Left hindlimb (tissue), 1 donor: ENCODE measurements at places on chromosomes 7 and 10.
A peak's percentile ranks its signal among the peaks of the same experiment; 100 is the strongest.

GRCh38 chr7:37342688-37343471, 105.8 kb downstream of the ELMO1 start:
- no peak for DNase-seq

DNA sequence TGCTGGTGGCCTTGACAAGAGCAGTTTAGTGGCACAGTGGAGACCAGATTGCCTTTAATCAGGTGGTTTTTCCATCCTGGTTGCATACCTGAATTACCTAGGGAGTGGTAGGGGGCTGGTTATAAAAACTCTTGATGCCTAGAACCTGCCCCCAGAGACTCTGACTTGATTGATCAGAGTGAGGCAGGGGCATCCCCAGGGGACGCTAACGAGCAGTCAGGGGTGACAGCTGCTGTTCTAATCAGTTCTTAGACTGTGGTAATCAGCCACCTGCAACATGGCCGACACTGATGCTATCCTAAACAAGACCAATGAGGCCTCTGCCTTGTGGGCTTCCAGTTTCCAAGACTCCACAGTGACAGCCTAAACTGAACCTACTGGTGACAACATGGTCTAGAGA, 2.0 kb upstream of the OPALIN start:
- no peak for DNase-seq

DNA sequence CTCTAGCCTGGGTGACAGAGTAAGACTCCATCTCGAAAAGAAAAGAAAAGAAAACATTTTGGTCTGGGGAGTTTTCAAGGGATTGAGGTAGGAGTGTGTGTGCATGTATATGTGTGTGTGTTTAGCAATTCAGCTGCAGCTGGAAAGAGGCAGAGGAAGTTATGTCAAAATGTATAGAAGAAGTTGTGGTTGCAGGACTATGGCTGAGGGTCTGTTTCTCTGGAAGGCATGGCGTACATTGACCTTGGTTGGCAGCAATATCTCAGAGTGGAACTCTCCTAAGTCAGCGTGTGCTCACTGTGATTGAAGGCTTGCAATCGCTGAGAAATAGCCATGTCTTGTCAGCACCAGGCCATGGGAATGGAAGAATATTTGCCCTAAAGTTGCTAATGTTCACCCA, 28.6 kb upstream of the RHBDD2 start:
- DNase-seq: no peak

DNA sequence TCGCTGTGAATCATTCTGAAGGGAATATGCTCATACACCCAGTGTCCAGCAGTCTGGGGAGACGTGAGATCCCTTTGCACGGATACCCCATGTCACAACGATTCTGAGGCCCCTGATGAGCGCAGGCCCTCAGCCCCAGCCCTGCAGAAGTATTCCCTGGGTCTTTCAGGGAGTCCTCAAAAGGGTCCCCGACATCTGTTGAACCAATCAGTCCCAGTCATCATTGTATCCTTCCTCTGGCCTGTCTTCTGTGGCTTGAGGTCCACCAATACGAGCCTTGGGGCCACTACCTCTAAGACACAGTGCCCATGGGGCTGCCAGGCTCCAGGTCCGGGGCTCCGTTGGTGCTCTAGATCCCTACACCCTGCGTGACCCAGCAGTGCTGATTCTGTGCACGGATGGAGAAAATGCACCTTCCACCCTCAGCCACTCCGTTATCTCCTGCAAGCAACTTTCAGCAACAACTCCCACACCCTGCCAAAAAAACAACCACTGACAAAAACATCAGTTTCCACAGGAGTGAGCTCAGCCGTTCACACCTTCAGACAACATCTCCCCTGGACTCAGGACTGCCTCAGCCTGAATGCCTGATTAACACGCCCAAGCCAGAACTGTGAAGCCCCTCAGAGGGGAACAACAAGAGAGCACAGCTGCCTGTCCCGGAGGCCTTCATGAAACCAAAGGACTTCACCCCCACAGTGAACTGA, 46.9 kb upstream of the KDM7A start:
- no peak for DNase-seq

DNA sequence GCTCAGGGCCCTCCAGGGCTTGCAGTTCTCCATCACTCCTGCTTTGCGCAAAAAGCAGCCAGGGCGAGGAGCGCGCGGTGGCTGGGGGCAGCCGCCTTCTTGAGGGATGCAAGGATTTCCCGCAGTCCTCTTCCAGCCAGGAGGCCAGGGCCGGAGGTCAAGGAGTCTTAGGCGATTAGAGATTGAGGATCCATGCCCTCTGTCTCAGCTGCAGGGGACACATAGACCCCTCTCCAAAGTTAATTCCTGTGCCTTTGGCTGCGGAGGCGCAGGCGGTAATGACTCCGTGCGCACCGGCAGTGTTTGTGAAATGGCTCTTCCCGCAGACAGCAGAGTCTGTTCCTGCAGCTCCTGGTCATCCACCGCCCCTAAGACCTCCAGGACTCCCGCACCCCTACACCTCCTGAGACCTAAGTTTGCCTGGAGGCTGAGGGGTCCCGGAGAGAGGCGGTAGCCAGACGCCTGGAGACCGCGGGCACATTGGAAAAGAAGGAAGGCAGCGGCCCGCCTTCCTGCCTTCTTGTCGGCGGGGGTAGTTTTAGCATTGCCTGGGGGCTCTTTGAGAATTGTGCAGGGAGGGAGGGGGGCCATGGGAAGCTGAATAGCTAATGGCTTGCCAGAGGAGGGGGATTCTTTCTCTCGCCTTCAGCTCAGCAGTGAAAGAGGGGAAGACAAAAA, 3.3 kb upstream of the NEUROG3 start:
- no peak for DNase-seq

- DNase-seq: no peak
Observed at GRCh38 chr7:157008206-157009169, 2.0 kb downstream of the MNX1 start.

- DNase-seq: no peak
Observed at GRCh38 chr10:19290770-19291169, 242.2 kb downstream of the MALRD1 start.

- DNase-seq: no peak
Observed at GRCh38 chr10:110859973-110860376, 11.8 kb upstream of the PDCD4 start.

GRCh38 chr7:144641389-144642044, 194.3 kb downstream of the TPK1 start:
- DNase-seq: no peak

GRCh38 chr10:12768156-12769100, 233.1 kb downstream of the CCDC3 start:
- peak; percentile 56 for DNase-seq

- DNase-seq: peak; percentile 34
Observed at GRCh38 chr7:98399890-98400541, 874 bp downstream of the BAIAP2L1 start.

GRCh38 chr10:46542567-46543465, 13.6 kb downstream of the GPRIN2 start:
- peak; percentile 24 for DNase-seq

DNA sequence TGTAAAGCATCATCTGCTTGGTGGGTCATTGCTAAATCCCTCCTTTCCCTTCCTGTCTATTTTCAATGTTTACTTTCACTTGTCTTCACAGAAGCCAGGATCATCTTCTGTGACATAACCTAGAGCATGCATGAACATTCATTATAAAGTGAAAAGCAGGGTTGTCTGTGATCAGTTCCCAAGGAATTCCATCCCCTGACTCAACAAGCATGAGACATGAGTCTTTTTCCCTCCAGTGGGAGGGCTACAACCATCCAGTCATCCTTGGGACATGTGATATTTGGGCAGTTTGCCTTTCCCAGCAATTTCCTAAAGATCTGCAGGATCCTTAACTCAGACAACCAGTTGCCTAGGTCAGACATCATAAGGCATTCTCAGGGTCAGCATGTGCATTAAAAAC, 166.3 kb upstream of the TMEM196 start:
- no peak for DNase-seq

- DNase-seq: peak; percentile 63
Observed at GRCh38 chr10:36574207-36574606, 551.2 kb upstream of the ANKRD30A start.

GRCh38 chr7:44408596-44408995, 81.9 kb downstream of the NUDCD3 start:
- no peak for DNase-seq

DNA sequence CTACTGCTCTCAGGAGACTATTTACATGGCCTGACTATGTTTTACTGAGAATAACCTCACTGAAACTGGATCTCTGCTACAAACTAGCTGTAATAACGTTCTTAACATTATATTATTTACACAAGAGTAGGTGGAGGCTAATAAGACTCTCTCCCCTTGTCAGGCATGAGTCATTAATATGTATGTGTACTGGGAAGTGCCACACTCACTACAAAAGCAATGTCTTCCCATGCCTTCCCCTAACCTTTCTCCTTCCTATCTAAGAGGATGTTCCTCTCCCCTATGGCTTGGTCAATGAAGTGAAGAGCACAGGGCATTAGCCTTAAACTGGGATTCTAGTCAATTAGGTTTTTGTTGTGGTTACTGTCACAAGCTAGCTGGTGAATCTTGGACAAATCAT, 147.9 kb downstream of the DGKB start:
- no peak for DNase-seq

- no peak for DNase-seq
Observed at GRCh38 chr7:42389697-42390096, 152.7 kb upstream of the GLI3 start.

- DNase-seq: no peak
Observed at GRCh38 chr7:73903321-73904218, 42.6 kb downstream of the TMEM270 start.

GRCh38 chr7:13979671-13980435, 9.6 kb downstream of the ETV1 start:
- DNase-seq: no peak

- DNase-seq: no peak
Observed at GRCh38 chr10:79222186-79222585, 125.1 kb upstream of the PPIF start.

- DNase-seq: no peak
Observed at GRCh38 chr10:76176166-76176550, 744.7 kb downstream of the LRMDA start.
